ENCODE measurements at places on chromosomes 7 and 10.
A peak's percentile ranks its signal among the peaks of the same experiment; 100 is the strongest.

DNA sequence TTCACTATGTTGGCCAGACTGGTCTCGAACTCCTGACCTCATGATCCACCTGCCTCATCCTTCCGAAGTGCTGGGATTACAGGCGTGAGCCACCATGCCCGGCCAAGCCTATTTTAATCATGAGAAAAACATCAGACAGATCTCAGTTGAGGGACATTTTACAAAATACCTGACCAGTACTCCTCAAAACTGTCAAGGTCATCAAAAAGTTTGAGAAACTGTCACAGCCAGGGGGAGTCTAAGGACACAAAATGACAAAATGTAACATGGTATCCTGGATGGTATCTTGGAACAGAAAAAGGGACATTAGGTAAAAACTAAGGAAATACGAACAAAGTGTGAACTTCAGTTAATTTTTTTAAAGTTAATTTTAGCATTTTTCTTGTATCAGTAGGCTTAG, 219.8 kb upstream of the PPP1R3A start:
- no peak for DNase-seq

DNA sequence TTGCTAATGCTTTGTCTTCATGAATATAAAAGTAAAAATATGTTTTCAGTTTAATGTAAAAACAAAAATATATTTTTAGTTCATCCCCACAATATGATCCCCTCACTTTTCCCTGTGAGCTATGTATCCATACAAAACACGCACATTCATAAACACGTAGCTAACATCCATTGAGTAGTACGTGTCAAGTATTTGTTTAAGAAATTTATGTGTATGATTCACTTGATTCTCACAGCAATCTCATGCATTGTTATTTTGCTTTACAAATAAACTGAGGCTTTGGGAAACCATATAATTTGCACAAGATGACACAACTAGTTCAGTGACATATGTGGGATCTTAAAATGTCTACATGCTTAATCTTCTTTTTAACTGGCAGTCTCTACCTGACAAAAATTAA, 329.6 kb upstream of the SEMA3C start:
- DNase-seq: no peak

GRCh38 chr7:133853706-133854276, 273.3 kb upstream of the LRGUK start:
- DNase-seq: peak; percentile 31

GRCh38 chr7:17043012-17043877, 161.5 kb upstream of the AGR3 start:
- DNase-seq: no peak

- DNase-seq: no peak
Observed at GRCh38 chr10:43090188-43090587, 13.3 kb downstream of the RET start.

DNA sequence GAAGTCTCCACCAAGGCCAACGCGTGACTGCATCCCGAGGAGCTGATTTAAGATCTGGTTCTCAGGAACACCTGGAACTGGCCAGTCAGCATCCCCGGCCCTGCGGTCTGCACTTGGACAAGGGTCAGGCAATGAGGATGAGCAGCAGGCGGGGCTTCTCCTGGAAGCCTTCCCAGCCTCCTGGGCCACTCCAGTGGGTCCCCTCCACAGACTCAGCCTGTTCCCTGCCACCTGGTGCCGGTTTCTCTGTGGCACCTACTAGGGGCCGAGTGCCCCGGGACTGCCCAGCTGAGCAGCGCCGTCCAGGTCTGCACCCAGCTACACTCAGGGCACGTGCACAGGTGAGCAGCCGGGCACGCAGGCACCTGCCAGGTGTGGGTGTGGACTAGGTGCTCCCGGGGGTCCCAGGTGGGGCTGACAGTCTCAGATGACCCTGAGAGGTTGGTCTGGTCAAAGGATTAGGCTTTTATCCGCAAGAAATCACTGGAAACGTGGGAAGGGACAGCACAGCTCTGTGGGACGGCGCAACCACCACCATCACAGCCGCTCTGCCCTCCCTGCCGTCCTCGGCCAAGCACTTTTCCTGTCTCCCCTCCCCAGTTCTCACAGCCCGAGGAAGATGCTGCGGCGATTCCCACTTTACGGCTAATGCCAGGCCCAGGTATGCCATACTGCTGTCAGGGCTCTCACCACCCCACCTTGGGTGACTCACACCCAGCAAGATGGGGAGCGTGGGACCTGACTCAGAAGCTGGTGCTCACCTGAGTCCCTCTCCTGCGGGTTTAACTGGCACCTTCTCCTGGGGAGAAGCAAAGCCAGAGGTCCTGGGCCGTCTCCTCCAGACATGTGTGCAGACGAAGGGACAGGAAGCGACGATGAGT, 166.0 kb downstream of the RNF216 start:
- DNase-seq: no peak

- no peak for DNase-seq
Observed at GRCh38 chr10:96856317-96856716, 24.2 kb downstream of the LCOR start.

DNA sequence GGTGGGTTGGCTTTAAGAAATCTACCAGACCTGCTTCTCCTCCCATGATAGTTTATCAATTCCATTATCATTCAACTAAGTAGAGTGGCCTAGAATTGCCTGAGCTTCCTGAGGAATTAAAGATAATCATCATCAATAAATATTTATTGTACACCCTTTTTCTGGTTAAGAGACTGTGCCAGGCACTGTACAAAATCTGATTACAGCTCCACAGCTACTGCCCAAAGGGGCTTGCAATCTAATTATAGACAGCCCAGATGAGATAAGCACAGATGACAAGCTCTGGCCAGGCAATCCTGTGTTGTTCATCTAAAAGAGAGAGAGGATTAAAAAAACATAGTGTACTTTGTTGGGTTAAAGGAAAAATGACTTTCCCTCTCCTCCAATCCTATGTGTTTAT, 586.4 kb downstream of the GATA3 start:
- DNase-seq: no peak

DNA sequence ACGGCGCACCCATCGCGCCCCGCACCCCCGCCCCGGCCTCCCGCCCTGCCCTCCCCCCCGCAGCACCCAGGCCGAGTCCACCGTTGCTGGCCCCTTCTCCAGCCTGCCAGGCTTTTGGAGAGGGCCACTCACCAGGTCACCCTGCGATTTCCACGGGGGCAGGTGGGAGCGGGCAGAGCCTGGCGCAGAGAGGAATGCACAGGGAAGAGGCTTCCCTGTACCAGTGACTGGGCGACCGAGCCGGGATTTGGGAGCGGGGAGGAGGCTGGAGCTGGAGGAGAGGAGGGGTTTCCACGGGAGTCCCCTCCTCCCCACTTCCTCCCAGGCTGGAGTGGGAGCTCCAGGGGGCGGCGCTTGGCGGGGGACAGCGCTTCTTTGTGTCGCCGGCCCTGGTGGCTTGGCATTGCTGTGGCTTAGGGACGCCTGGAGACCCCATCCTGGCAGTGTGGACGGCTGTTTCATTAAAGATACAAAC, 19.3 kb downstream of the TCAF1 start:
- DNase-seq: no peak

DNA sequence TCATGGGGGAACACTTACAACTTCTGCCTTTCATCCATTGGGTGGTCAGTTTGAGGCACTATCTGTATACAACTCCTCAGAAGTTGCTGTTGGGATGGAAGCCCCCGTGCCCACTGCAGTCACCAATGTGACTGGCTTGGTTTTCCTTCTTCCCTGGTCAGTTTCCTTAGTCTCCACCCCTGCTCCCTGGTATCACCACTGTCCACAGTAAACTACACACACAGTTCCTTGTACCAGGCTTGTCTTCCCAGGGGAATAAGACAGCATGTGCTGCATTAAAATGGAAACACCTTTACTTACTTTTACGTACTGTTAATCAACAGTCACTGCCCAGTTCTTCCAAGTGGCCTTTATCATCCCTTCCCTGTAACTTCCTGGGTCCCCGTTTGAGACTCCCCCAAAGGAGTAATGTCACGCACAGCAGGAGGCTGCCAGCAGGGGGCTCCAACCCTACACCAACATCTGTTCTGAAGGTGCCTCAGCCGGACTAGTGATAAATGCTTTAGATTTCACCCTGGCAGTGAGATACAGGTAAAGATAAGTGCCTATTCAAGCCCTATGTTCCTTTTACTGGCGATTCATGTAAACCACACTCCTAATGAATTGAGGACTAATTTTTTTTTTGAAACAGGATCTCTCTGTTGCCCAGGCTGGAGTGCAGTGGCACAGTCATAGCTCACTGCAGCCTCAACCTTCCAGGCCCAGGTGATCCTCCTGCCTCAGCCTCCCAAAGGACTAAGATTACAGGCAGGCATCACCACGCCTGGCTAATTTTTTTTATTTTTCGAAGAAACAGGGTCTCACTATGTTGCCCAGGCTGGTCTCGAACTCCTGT, 45.3 kb upstream of the PIK3AP1 start:
- DNase-seq: no peak

DNA sequence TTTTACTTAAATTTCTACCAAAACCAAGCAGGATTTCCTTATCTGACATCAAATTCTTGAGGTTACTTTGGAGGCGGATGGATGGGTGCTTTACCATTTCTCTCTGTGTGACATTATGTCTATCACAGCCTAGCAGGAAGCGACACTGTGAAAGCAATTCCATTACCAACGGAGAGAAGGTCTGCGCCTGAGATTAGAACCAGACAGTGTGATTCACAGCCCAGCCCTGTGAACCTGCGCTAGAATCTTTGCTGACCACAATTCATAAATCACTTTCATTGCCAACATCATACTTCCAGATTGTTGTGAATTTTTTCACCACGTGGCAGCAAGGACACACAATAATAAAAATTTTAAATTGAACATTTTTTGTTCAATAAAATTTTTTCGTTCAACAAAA, 126.5 kb downstream of the CUBN start:
- no peak for DNase-seq

DNA sequence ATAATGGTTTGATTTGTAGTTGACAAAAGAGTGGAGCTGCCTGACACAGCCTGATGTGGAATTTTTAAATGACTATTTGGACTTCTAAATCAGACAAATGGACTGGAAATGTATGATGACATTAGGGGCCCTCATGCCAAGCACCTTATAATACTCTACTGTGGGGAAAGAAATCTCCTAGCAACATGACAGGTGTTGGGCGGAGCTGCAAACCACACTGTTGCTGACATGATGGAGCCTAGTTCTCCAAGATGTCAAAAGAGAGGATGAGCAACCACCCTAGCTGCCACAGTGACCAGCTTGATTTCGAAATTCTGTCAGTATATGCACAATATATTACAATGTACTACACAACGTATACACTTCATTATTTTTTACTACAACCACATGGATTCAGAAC, 65.8 kb downstream of the RHOBTB1 start:
- DNase-seq: no peak

DNA sequence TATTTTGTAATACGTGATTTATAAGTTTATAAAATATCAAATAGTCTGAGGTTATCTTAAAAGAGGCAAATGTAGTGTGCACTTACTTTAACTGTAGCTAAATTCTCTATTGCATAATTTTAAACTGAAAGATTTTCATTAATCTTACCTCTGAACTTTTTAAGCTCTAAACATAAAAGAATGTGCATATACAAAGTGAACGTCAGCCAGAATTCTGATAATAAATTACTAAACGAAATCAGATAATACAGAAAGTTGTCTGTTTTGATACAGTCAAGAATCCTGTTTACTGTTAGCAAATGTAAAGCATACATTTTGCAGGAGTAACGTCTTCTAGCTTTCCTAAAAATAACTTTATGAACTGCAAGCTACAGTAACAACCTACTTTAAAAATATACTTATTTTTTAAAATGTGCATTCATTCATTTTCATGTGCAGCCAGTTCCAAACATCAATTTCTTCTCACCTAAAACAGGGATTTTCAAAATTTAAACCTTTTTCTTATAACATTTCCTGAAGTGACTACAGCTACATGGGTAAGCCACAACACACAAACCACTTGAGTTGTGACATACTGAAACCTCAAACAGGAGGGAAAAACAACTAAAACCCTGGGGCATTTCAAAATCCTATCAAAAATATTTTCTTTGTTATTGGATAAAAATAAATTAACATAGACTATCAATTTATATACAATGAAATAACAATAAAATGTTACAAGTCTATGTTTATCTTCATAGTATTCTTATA, 92.7 kb downstream of the RNLS start:
- no peak for DNase-seq

DNA sequence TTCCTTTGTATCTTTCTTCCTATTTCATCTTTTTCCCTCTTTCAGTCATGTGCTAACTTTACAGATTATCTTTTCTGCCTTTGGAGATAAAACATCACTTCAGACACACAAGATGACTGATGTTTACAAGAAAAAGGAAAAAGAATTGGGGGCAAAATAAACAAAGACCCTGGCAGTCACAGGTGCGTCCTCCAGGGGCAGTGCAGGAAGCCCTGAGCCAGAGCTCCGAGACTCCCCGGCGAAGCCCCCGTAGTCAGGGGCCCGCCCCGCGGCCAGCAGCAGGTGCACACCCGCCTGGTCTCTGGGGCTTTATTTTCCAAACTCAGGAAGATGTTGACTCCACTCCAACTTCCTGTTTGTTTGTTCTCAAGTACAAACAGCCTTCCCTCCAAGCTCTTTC, 10.2 kb downstream of the STK32C start:
- no peak for DNase-seq

GRCh38 chr7:155941688-155942087, 129.4 kb upstream of the SHH start:
- DNase-seq: no peak

- DNase-seq: no peak
Observed at GRCh38 chr7:2617325-2617905, 14.4 kb upstream of the TTYH3 start.

DNA sequence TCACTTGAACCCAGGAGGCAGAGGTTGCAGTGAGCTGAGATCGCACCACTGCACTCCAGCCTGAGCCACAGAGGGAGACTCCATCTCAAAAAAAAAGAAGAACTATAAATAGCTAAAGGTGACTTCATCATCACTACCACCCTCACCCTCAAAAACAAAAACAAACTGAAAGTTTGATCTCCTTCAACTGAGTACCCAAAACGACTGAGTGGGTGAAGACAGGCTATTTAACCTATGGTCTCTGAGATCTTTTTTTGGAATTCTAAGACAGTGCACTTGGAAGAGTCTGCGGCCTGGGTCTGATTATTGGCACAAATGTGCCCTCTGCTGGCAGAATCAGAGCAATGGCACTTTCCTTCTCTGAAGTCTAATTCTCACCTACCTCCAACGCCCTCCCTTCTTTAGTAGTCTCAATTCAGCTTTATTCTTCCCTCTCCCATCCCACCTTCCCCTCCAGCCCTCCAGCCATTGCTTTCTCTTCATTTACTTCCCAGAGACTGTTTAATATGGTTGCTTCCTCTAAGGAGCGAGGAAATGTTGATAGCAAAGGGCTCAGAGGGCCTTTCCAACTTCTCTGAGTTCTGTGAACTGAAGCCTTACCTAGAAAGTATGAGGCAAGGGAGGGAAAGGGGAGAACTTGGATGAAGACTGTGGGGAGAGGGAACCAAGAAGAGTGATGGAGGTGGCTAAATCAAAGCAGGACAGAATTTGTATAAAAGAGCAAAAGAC, 2.9 kb upstream of the MYOZ1 start:
- peak; percentile 22 for DNase-seq

- DNase-seq: no peak
Observed at GRCh38 chr10:28479425-28479865, 53.5 kb upstream of the WAC start.

- DNase-seq: peak; percentile 27
Observed at GRCh38 chr10:91541481-91541880, 91.4 kb downstream of the PPP1R3C start.

GRCh38 chr7:24498439-24498838, 74.8 kb upstream of the PALS2 start:
- no peak for DNase-seq
